Hypothalamus (tissue), 51 donors: ENCODE measurements at places on chromosomes 4 and X.

- DNase-seq: no peak
These were observed 28.1 kb upstream of the MAMLD1 start for GRCh38 chrX:150334981-150335380.

GRCh38 chr4:2871911-2872310 lies 28.3 kb downstream of the ADD1 start:
- no peak for DNase-seq

DNA sequence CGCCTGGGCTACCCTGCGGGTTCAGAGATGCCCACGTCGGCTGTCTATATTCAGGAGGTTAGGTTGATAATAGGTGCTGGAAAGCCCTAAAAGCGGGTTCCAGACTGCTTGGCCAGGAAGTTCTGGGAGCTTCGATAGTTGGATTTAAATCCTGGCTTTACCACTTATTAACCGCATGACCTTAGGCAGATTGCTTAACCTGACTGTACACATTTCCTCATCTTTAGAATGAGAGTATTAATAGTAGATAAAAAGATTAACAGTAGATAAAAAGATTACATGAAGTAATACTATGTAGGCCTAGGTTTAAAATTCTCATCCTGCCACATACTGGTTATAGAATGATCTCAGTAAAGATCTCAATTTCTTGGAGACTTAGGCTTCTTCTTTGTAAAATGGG lies 75.0 kb upstream of the ESX1 start:
- DNase-seq: no peak

DNA sequence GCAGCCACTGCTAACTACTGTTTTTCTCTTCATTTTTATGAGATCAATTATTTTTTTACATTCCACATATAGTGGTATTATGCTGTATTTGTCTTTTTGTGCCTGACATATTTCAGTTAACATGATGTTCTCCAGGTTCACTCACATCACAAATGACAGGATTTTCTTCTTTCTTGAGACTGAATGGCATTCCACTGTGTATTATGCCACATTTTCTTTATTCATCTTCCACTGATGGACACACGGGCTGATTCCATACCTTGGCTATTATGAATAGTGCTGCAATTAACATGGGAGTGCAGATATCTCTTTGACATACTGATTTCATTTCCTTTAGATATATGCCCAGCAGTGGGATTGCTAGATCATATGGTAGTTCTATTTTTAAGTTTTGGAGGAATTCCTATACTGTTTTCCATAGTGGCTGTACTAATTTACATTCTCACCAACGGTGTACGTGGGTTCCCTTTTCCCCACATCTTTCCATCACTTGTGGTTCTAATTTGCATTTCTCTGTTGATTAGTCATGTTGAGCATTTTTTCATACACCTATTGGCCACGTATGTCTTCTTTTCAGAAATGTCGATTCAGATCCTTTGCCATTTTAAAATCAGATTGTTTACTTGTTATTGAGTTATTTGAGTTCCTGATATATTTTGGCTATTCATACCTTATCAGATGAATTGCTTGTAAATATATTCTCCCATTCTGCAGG lies 14.9 kb upstream of the ZCCHC4 start:
- DNase-seq: no peak

DNA sequence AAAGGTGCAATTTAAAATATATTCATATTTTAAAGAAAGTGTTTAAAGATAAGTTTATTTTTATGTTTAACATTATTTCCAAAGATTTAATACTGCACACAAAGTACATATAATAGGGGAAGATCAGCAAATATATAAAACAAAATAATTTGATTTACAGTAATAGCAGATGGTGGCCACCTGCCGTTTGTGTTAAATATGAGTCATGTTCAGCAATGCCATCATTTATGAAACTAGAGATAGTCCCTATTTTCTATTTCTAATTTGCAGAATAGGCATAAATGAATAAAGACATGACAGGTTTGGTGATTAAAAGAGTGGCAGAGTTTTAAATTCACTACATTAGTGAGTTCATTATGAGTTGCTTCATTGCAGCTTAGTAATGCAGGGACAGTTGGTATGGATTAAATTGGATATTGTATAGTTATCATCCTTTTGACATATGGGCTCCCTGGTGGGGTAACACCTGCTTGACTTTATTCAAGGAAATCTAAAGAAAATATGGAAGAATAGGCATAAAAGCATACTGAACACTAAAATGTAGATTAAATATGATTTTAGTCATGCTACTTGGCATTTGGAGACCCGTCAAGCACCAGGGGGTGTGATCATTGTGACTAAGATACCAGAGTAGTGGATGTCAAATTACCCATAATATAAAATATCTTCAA lies 78.8 kb upstream of the BANK1 start:
- no peak for DNase-seq

GRCh38 chrX:54808109-54808604 lies 612 bp downstream of the MAGED2 start:
- DNase-seq: peak; percentile 66

GRCh38 chr4:101693842-101694398 lies 96.6 kb upstream of the BANK1 start:
- DNase-seq: no peak

- no peak for DNase-seq
These were observed 548 bp downstream of the TMEM164 start for GRCh38 chrX:110003167-110004156.

DNA sequence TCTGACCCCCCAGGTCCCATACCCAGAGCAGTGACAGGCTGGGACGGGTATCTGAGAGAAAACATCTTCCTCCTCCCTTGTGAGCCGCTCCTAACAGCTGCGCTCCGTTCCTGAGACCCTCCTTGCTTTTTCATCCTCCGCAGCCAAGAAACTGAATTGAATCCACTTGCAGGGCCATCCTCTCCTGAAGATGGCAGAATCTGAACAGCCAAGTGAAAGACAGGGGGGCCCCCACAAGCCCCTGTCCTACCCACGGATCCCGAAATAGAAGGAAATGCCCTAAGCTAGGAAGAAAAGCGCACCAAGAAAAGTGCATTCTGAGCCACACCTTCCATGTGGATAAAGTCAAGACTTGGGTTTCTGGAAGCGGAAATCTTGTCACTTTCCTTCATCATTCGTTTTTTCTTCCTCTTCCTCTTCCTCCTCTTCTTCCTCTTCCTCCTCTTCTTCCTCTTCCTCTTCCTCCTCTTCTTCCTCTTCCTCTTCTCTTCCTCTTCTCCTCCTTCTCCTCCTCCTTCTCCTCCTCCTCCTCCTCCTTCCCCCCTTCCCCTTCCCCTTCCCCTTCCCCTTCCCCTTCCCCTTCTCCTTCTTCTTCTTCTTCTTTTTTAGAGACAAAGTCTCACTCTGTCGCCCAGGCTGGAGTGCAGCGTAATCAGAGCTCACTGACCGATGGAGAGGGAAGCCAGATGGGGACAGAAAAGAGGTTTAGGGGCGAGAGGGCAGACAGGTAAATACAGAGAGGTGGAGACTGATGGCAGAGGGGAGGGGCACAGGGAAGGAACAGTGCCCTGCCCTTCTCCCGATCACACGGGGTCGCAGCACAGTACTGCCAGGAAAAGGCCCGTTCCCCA lies 86.0 kb upstream of the WWC2 start:
- DNase-seq: no peak

DNA sequence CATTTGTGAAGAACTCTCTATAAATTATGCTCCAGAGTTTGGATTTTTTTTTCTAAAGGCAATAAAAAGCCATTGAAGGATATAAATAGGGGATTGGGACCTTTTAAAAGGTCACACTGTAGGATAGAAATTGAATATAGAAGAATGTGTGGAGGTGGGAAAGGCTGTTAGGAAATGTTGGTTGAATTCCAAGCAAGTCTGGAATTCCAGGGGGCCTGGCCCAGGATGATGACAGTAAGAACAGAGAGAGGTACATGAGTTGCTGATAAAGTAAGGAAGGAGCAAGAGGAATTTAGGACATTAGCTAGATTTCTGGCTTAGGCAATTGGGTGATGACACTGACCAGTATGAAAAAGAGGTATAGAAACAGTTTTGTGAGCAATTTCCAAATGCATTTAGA lies 95.4 kb upstream of the USP38 start:
- DNase-seq: no peak
